ENCODE measurements at places on chromosomes 6 and 20.

GRCh38 chr6:147285087-147285855 lies 81.1 kb downstream of the STXBP5 start:
- DNase-seq, result no peak

- no peak for DNase-seq
Measured at GRCh38 chr6:157955675-157956074, 26.0 kb upstream of the SYNJ2 start.

DNA sequence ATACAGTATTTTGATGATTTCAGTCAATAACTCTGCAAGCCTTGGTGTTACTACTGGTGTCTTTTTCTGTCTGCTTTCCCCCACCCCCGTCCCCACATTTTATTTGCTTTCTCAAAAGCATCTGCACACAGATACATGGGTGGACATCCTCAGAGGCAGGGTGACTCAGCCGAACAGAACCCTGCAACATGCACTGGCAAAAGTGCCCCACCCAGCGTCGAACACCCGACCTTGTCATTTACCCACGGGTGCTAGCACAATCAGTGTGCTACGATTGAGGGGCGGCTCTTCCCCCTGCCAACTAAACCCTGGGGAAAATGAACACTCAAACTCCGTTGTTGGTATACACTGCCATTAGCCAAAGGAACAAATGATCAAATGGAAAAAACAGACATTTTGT lies 115.9 kb upstream of the NAA20 start:
- no peak for DNase-seq

GRCh38 chr6:104322841-104323240 lies 536.9 kb downstream of the HACE1 start:
- DNase-seq, result no peak

DNA sequence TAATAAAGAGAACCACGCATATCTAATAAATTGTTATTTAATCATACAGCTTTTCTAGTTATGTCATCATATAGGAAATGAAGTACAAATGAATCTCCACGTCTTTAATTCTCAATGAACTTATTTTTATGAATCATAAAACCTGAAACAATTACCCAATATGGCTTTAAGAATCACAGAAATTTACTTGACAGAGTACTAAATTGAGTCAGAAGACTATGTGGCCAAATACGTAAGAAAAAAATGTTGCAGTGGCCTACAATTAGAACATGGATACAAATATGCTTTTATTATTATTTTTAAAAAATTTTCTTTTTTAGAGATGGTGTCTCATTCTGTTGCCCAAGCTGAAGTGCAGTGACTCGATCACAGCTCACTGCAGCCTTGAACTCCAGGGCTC lies 584.7 kb upstream of the SLC35B3 start:
- no peak for DNase-seq

DNA sequence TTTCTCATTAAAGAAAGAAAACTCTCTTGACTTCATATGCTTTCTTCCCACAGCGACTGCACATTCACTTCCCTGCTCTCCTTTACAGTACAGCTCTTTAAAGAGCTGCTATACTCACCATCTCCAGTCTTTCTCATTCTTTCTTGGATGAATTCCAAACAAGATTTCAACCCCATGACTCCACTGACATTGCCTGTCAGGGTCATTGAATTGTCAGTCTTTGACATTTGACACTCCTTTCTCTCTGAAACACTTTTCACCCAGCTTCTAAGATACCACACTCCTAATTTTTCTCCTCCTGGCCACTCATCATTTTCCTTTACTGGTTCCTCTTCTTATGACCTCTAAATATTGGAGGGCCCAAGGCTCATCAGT lies 811 bp upstream of the ARMH2 start:
- no peak for DNase-seq

GRCh38 chr6:138063726-138064125 lies 43.5 kb downstream of the PERP start:
- no peak for DNase-seq

GRCh38 chr6:107443608-107444267 lies 15.6 kb downstream of the PDSS2 start:
- DNase-seq, result no peak

DNA sequence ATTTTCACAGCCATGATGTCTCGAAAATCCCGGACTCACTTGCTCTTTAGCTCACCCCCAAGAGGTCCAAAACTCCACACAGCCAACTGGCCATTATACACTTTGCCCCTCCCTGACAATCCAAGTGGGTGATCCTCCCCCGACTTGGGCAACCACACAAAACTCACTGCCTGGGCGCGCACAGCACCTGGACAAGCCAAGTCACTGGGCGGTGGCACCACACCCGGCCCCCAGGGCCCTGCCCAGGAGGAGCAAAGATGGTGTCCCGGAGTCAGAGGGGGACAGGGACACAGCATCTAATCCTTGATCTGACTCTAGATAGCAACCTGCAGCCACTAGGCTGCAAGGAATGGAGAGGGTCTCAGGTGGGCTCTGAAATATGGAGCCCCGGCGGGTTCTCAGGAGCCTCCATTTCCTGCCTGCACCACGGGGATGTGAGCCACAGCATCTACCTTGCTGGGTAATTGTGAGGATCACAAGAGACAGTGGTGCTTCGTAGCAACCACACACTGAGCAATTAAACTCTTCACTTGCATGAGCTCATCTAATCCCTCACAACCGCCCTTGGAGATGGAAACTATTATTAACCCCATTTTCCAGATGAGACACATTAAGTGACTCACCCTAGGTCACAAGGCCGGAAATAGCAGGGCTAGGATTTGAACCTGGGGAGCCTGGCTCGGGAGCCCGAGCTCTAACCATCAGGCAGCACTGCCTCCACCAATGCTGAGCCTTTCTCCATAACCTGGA lies 66.6 kb downstream of the BMP7 start:
- DNase-seq, result no peak

GRCh38 chr20:32649697-32650400 lies 23.9 kb downstream of the C20orf203 start:
- no peak for DNase-seq

DNA sequence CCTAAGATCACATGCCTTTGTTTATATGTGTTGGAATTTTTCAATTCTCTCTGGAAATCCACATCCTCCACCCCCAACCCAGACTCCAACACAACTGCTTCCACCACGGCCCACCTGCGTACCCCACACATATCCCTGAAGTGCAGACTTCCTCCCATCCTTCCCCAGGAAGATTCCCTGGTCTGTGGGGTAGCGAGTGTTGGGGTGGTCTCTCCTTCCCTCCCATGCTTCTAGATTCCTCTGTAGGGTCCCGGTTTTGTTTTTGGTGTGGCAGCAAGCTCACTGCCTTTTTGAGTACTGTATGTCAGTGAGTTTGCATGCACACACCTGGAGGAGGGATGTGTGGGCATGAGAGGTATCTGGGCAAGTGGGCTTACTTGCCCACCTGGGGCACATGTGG lies 127.6 kb downstream of the MRPL14 start:
- DNase-seq, result no peak

GRCh38 chr6:29796026-29796425 lies 31.6 kb upstream of the HLA-G start:
- no peak for DNase-seq

- DNase-seq, result no peak
Measured at GRCh38 chr6:11665604-11666326, 112.8 kb downstream of the ADTRP start.

DNA sequence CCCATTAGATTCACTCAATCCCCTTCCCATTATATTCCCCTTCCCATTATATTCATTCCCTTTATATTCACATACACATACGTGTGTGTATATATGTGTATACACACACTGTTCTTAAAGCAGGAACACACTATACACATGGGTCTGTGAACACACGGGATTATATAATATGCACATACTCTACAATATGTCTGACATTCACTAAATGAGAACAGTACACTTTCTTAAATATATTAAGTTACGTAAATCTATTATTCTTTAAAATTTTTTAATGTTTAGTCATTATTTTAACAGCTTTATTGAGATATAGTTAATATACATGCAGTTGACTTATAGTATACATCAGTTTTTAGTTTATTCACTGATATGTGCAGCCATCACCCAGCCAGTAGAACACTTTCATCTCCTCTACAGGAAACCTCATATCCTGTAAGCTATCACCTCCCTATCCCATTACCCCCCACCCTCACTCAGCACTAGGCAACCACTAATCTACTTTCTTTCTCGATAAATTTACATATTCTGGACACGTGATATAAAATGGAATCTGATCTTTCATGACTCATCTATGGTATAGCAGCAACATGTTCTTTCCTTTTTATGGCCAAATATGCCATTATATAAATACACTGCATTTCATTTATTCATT lies 13.9 kb upstream of the SUMO4 start:
- no peak for DNase-seq

GRCh38 chr6:17472653-17473183 lies 79.3 kb downstream of the CAP2 start:
- DNase-seq, result no peak

GRCh38 chr6:40721271-40721952 lies 134.2 kb upstream of the LRFN2 start:
- DNase-seq, result no peak

GRCh38 chr20:31505903-31506302 lies 8.3 kb upstream of the HM13 start:
- no peak for DNase-seq

All from CD4-positive, alpha-beta T cell (primary cell).